ENCODE measurements at places on chromosomes 1 and 21.

- no peak for DNase-seq
Observed at GRCh38 chr21:45516671-45517151, 25.5 kb downstream of the SLC19A1 start.

DNA sequence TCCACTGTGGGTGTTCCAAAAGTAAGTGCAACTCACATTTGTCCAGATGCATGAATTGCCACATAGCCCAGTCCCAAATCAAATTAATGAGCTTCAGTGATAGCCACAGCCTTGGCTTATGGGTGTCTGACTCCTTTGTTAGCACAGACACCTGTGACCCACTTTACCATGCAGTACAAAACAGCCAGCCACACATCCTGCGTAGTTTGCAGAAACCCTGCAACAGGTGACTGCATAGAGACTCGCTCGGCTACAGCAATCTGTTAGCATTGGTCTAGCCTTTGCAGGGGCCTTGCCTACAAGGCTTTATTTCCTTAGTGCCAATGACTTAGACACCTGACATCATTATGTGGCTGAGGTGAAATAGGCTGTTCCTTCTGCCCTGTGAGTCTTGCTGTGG, 135.5 kb downstream of the CSMD2 start:
- DNase-seq = no peak

- no peak for DNase-seq
Observed at GRCh38 chr1:223030871-223031400, 112.1 kb downstream of the TLR5 start.

GRCh38 chr1:12178511-12178910, 11.7 kb downstream of the TNFRSF1B start:
- DNase-seq = no peak

DNA sequence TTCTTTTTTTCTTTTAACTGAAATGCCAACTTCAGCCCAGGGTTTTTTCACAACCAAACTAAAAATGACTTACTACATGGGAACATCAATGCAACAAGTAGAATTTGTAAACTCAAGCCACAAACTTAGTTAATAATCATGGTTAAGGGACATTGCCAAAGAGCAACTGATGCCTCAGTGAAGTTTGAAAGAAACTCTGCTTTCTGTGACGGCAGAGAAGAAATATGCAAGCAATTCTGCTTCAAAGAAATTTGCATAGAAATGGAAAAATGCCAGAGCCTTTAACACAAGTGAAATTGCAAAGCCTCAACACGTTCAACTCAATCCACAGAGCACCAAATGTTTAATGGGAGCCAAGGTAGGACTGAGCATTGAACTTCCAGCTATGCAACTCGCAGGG, 5.0 kb upstream of the CHD5 start:
- DNase-seq = no peak
